Stimulated activated CD4-positive, alpha-beta T cell treated with anti-CD3 and anti-CD28 coated beads, Interleukin-1b, Interleukin-23, amount 100 ng/mL, for 1 hour (primary cell): ENCODE measurements at places on chromosomes 7 and 10.

GRCh38 chr7:140595468-140596092, 45.0 kb downstream of the DENND2A start:
- no peak for DNase-seq

- DNase-seq = no peak
Observed at GRCh38 chr7:44158873-44159631, 17.9 kb upstream of the MYL7 start.

DNA sequence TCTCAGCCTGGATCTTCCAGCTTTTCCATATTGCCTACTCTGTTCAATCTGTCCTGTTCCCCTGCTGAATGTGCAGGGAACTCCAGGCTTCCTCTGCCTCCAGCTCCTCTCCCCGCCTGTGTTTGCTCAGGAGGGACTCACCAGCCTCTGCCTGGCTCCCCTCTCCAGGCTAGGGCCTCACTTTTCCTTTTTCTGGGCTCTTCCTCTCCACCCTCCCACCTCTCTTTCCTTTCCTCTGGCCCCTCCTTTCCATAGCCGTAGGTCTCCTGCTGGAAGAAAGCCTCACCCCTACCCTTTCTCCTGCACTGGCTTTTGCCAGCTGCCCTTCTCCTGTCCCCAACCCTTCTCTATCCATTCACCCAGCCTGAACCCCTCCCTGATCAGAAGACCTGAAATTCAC, 25.0 kb downstream of the PILRA start:
- DNase-seq = no peak

- no peak for DNase-seq
Observed at GRCh38 chr10:101292194-101293006, 61.6 kb upstream of the BTRC start.

DNA sequence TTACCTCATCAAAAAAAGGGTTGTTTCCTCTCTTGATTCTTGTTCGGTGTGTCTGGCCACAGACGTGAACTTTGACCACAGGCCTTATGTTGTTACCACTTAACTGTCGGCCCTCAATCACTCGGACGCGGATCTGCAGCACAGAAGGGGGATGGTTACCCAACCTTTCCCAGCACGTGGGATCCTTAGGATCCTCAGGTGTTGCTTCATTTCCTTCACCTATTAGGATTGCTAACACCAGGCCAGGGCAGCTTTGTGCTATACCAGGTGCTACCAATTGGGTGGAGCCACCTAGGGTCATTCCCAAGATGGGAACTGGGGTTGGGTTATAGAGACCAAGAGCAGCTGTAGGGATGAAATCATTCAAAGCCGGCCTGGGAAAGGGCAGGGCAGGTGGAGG, 73.4 kb downstream of the MYOF start:
- no peak for DNase-seq

GRCh38 chr10:30840395-30841050, 191.1 kb downstream of the ZNF438 start:
- DNase-seq = no peak

DNA sequence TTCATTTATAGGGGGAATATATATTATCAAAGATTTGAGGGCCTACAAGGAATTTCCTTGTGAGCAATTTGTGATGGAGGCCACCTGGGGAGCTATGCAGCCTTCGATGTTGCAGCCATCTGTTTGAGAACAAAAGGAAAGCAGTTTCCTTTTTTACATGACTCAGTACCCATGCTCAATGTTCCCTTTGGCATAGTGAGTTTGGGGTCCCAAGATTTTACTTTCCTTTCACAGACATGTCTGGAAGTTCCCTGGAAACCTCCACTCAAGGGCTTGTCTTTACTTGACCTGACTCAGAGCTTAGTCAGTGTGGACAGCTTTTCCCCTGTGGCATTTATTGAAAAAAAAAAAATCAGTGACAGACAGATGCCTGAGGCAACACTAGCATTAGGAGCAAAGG, 73.5 kb upstream of the VIPR2 start:
- no peak for DNase-seq

DNA sequence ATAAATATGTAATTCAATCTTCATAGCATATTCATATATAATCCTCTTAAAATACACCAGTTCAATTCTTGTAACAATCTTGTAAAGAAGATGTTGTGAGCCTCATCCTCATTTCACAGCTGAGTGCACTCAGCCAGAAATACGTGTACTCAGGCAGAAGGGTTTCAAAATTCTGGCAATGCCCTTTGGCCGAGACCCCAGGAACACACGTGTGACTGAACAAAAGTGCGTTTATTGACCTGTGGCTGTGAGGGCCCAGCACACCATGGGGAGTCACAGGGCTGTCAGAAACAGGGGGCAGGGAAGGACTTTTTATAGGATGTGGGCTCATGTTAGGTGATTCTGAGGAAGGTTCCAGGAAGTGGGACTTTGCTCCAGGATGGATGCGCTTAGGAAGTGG, 21.5 kb downstream of the GIMAP8 start:
- DNase-seq = no peak

DNA sequence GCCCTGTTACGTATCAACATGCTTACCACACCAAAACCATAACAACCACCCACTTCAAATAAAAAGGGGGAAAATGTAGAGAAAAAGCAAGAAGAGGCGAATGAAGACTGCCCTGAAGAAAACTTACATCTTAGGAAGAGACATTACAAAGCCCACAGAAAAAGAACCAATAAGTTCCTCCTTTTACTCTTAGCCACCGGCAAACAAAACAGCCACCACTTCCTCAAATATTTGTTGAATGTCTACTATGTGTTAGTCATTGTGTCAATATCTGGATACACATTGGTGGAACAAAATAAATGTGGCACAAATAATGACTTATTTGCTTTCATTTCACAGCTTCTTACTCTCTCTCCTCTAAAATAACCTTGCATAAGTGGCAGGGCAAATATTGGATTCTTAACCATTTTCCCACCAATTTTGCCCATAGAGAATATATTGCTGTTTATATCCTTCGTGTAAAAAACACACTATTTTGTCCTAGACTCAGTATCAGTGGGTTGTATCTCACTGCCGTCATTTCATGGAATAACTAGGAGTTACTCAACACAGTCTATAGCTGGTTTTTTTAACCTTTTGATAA, 106.8 kb downstream of the ANK3 start:
- no peak for DNase-seq

DNA sequence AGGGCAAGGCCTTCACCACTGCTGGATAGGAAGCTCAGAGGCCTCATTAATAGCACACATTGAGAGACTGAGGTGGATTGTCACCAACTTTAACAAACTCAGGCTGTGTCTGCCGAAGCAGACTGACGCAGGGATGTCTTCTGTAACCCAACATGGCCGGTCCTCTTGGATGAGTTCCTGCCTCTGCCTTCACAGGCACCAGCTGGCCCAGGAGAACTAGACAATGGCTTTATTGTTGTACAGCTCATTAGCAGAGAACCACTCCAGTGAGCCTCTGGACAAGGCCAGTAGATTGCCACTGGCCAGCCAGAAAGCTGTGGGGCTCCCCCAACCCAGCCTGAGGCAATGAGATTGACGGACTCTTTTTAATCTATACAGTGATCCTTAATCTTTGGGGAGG, 9.4 kb downstream of the NODAL start:
- DNase-seq = no peak

GRCh38 chr7:924541-925231, 29.8 kb downstream of the ADAP1 start:
- no peak for DNase-seq

DNA sequence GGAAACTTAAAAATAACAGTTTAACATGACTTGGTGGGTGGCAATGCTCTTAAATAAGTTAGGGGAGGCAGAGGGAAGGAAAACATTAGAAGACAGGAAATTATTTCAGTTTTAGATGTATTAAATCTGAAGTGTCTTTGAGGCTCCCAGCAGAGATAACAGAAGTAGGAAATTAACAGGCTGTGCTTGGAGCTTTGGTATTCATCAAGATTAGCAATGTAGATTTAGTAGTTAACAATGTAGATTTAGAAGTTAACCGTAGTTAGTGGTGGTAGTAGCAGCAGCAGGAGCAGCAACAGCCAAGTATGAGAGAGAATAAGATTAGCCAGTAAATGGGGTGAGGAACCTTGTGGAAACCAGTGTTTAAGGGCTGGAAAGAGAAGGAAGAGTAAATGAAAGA, 48.7 kb upstream of the UBN2 start:
- DNase-seq = no peak

- no peak for DNase-seq
Observed at GRCh38 chr7:37786741-37787569, 61.4 kb upstream of the NME8 start.

DNA sequence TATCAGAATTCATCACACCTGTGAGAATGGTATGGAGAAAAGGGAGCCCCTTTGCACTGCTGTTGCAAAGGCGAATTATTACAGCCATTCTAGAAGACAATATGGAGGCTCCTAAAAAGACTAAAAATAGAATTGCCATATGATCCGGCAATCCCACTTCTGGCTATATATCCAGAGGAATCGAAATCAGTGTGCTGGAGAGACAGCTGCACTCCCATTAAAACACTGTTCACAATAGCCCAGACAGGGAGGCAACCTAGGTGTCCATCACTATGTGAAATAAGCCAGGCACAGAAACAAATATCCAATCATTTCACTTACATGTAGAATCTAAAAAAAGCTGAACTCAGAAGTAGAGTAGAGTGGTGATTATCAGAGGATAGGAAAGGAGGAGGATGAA, 26.0 kb upstream of the GJD4 start:
- no peak for DNase-seq

DNA sequence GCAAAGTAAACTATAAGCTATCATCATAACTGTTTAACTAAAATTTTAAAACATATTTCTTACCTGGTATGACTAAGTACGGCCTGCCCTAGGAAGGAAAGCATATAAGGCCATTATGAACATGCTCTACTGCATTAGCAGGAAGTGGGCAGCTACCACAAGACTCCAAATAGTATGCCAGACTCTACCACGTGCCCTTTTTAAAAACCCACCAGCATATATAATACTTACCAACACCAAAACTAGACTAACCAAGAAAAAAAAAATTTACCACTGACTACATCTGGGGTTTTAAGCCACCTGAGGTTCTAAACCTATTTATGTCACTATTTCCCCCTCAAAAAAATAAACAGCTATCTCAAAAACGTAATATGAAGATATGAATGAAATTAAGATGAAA, 30.1 kb downstream of the NUDCD3 start:
- DNase-seq = no peak

DNA sequence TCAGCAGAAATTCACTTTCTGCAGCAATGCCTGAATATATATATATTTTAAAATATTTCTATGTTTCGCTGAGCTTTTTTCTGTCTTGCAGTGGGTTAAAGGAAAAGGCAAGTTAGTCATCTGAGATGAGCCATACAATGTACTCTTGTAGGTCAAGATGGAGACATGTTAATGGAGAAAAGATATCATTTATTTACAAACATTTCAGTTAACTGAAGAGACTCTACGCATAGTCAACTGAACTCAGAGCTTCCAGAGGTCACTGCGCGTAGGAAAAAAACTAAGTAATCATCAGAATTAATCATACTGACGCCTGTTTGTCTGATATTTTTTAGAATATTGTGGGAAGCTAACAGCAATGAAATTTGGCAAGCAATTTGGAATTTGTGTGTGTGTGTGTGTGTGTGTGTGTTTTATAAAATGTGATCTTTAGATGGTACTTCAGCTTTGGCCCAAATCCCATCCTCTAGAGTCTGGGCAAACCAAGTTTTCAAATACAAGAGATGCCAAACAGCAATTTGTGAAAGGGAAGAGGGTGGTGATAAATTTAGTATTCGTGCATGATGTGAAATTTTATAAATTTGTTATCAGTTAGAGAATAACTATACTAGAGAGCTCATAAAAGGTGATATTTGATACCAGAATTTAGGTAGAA, 193.9 kb upstream of the AGR3 start:
- DNase-seq = no peak

DNA sequence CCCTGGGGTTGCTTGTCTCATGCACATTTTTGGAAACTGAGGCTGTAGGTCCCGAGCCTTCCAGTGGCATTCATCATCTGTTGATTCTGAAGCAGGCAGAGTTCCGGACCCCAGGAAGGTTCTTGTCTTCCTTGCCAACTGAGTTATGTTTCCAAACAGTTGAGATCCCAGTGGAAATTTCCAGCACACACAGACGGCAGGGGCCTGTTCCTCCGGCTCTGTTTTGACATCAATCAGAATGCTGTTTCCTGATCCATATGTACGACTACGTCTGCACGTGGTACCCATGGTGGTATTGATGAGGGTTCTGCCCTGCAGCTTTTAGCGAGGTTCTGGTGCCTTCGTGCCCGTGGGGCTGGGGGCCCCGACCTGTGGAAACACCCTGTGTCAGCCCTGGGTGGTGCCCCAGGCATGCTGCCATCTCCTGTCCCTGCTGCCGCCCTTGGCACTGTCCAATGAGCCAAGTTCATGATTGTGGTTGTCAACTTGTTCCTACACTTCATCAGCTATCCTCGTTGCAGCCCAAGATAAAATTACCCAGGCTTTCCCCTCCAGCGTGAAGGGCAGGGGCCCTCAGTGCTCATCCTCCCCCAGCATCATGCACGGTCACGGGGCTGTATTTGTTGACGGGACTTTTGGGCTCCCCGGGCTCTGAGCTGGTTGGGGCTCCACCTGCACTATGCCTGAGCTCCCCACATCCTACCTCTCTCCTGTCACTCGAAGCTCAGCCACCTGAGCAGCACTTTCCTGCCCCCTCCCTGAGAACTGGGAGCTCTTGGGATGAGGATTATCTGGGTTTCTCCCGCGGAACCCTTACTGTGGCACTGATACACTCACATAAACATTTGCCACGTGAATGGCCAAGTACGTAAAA, 7.8 kb upstream of the DPYSL4 start:
- DNase-seq = no peak

DNA sequence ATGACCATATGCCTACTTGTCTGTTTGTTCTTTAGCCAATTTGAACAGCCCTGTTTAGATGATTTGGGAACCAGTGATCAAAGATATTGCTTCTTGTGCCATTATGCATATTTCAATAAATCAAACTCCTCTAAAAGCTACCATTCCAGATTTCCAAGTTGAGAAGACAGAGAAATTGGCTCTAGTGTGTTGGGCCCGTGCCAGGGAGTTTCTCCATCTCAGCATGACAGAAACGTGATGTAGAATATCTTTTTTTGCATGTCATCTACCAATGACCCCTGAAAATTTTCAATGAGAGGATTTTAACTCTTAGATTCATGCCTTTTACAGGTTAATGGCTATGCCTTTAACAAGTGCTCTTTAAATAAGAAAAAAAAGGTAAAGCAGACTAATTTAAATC, 50.7 kb upstream of the CABCOCO1 start:
- DNase-seq = no peak

DNA sequence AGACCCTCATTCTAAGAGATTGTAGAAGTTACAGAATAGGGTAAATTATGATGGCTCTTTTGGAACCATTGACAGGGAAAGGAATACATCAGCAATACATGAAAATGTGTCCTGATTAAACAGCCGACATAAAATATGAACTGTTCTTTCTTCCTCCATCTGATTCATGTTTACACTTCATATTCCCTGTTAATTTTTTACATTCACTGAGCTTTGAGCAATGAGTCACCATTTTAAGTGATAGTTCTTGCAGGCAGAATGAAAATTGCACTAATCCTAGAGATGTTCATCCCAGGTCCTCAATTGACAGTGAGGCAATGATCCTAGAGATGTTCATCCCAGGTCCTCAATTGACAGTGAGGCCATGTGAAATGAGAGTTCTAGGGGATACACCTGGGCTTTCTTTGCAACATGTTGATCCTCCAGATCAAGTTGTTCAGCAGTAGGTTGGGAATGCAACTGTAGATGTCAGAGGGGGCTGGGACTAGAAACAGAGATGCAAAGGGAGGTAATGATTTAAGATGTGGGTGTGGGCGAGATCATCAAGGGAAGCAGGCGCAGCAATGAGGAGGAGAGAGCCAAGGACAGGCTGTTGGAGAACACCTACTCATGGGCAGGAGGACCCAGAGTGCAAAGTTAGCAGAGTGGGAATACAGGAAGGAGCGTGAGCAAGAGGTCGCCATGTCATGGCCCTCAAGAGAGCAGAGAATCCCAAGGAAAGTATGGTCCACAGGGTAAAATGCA, 138.7 kb downstream of the ZNF365 start:
- no peak for DNase-seq
